ENCODE measurements at places on chromosomes 16 and 17.

- DNase-seq, result no peak
These were observed 2.0 kb upstream of the ZNF263 start for GRCh38 chr16:3281222-3281820.

GRCh38 chr17:72407336-72407909, 286.6 kb downstream of the SOX9 start:
- DNase-seq, result no peak

DNA sequence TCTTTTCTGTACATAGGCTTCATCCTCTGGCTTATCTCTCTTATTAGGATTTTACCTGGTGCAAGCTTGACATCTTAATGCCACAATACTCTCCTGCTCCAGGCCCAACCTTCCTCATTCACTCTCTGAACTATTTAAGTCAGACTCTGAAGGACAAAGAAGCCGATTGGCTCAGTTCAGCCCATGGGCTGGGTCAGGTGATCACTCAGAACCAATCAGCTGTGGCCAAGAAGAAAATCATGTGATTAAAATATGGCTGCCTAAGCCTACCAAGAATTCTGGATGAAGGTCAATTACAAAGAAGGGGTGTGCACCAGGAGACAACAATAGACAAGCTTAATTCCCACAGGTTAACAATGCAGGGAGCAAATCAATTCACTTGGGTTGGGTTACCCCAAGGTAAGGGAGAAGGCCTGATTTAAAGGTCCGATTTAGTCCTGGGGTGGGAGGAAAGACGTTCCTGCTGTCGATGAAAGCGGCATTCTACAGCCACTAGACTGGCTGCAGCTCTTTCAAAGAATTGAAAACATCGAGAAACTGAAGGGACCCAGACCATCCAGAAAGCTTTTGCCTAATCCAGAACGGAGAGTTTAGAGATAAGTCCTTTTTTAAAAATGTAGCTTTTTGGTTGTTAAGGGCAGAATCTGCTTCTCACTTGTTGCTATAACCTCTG, 42.9 kb upstream of the NFAT5 start:
- DNase-seq, result no peak

DNA sequence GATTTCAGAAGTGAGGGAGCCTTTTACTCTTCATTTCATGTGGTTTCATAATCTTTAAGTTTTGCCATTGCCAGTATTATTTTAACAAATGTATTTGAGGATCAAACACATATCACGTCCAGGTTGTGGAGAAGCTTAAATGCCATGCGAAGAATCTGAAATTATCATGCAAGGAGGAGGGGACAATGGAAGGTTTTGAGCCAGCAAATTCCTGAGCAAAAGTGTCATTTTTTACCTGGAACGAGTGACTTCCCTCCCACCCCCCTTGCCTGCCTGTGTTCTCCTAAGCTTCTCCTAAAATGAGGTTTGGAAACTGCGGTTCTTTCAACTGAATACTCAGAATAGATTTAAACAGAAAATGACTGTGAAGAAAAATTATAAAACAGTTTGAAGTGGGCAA, 77.6 kb downstream of the C16orf95 start:
- no peak for DNase-seq

DNA sequence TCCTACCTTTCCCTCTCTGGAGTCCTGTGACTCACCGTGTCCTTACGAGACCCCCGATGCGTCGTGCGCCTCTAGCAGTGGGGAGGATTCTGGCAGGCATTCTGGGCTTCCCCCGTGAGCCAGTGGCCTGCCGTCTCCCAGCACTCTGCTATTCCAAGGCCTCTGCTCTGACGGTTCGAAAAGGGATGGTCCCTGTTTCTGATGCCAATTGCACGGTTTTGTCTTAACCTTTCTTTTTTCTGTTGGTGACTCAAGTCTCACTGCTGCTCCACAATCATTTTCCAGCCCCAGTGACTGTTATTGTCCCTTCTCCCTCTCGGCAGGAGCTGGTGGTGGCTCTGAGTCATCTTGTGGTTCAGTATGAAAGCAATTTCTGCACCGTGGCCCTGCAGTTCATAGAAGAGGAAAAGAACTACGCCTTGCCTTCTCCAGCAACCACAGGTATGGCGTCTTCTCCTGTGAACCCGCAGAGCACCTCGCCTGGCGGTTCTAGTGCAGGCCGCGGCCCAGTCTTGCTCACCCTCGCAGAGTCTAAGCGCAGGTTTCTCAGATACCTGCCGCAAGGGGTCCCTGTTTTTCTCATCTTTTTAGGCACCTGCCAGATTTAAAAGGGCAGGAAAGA, 100.1 kb upstream of the CHMP6 start:
- peak; percentile 45 for DNase-seq

DNA sequence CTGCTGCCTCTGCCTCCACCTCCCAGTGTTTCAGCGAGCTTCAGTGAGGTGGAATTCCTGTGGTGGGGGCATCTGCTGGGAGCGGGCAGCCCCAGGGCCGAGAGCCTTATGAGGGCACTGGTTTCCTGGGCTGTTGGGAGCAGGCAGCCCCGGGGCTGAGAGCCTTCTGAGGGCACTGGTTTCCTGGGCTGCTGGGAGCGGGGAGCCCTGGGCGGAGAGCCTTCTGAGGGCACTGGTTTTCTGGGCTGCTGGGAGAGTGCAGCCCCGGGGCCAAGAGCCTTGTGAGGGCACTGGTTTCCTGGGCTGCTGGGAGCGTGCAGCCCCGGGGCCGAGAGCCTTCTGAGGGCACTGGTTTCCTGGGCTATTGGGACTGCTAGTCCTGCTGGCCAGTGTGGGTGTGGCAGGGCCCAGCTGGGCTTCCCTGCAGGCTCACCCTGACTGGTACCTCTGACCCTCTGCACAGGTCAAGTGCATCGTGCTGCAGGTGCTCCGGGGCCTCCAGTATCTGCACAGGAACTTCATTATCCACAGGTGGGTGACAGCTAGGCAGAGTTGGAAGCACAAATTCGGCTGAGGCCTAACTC, 5.6 kb downstream of the CDK10 start:
- DNase-seq, result no peak

DNA sequence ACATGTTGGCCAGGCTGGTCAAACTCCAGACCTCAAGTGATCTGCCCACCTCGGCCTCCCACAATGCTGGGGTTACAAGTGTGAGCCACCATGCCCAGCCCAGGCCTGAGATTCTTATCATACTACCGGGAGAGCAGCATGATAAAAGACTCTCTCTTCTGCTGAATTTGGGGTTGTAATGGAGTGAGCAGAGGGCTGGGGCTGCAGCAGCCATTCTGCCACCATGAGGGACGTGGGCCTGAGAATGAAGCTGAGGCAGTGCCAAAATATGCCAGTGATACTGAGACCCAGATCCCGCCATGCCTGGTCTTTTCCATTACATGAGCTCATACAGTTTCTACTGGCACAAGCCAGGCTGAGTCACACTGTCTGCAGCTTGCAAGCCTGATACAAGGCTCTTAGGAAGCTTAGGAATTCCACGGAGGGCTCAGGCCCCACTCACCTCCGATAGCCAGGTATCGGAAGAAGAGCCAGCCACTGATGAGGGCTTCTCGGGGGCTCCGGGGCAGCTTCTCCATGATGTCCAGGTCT, 19.6 kb upstream of the P2RX1 start:
- DNase-seq, result no peak

DNA sequence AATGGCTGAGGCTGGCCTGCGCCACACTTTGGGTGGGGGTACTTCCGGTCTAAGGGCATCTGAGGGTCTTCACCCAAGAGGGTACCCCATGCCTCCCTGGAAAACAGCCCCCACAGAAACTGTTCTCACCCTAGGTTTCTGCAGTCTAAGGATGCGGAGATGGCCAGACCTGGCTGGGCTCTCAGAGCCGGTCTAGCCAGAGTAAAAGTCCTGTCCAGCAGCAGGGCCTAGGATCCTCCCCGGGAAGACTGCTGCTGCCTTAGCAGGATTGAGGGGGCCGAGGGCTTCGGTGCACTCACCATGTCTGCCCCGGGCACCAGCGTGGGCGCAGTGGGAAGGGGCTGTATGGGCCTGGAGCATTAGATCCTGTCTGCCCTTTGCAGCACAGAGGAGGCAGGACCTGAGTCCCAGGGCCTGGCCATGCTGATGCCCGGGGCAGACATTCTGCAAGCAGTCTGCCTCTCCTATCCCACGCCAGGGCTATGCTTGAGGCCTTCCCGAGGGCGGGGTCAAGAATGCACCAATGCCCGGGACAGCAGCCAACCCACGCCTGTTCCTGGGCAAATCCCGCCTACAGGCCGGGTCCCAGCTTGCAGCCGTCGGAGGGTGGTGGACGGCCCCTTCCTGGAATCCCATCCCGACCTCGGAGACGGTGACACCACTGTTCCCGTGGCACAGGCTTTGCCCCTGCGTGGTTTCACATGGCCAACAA, 54.7 kb downstream of the CBFA2T3 start:
- DNase-seq, result no peak

GRCh38 chr17:17540278-17540906, 44.2 kb upstream of the RASD1 start:
- DNase-seq, result no peak

DNA sequence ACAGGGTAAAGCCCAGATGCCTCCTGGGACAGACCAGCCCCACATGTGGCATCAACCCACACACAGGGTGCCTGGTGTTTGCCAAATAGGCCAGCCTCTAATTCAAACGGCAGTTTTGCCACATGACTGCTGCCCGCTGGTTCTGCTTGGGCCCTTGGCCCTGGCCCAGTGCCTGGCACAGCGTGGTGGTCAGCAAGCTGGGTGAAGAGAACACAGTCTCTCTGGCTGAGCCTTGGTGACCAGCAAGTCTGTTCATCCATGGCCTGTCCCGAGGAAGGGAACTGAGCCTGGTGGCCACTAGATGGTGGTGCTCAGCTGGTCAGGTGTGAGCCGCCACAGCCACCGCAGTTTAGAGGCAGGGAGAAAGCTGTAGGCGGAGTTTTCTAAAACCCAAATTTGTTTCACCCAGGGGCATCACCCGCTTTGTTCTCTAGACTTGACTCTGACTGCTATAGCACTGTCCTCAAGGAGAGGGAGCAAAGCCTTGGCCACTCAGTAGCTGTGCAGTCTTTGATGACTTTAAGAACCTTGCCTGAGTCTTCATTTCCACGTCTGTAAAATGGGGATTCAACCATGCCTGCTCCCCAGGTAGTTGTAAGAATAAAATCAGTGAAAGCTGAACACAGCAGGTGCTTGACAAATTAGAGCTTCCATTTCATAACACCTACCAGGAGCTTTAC, 4.7 kb upstream of the GFAP start:
- peak; percentile 65 for DNase-seq

GRCh38 chr17:2710803-2711607, 559 bp downstream of the CLUH start:
- peak; percentile 23 for DNase-seq

GRCh38 chr16:46765050-46765449, 16.9 kb upstream of the MYLK3 start:
- no peak for DNase-seq

DNA sequence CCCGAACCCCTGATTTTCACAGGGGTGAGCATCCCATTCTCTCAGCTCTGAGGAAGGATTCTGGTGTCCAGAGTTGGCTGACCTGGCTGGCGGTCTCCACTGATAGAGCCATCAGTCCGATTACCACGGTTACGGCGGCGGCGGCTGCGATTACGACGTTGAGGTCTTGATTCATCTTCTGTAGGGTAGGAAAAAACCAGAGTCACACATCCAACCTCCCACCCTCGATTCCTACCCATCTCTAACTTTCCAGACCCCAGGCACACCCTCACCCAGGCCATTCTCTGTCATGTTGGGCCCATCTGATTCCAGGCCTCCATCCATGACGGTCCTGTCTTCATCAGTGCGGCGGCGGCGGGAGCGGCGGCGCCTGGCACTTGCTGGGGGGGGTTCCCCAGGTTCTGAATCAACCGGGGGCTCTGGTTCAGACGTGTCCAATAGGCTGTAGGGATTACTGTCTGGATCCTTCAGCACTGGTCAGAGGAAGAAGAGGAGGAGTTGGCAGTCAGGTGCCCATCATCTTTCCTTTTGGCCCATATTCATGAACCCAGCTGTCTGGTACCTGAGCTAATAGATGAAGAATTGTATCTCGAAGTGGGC, 2.6 kb upstream of the SOX15 start:
- DNase-seq, result no peak

- no peak for DNase-seq
These were observed 28.1 kb downstream of the TTYH2 start for GRCh38 chr17:74241431-74241830.

DNA sequence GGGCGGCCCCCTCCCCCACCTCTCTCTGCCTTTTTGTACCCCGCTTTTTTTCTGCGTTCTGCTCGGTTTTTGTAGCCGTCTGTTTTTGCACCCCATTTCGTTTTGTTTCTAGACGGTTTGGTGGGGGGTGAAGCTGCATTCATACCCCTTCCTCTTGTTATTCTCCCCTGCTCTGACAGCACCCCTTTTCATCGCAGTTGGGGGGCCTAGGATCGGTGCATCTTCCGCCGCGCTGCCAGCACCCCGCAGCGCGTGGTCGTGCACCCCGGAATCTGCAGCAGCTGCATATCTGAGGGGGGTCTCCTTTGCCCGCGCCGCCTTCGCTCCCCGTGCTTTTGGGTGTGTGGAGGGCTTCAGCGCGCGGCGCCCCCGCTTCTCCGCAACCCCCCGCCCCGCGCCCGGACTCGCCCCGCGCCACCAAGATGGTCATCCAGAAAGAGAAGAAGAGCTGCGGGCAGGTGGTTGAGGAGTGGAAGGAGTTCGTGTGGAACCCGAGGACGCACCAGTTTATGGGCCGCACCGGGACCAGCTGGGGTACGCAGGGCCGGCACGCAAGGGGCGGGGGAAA, 455 bp downstream of the ATP1B2 start:
- no peak for DNase-seq
